Omental fat pad (tissue), 4 donors: ENCODE measurements at places on chromosomes 1 and 21.

DNA sequence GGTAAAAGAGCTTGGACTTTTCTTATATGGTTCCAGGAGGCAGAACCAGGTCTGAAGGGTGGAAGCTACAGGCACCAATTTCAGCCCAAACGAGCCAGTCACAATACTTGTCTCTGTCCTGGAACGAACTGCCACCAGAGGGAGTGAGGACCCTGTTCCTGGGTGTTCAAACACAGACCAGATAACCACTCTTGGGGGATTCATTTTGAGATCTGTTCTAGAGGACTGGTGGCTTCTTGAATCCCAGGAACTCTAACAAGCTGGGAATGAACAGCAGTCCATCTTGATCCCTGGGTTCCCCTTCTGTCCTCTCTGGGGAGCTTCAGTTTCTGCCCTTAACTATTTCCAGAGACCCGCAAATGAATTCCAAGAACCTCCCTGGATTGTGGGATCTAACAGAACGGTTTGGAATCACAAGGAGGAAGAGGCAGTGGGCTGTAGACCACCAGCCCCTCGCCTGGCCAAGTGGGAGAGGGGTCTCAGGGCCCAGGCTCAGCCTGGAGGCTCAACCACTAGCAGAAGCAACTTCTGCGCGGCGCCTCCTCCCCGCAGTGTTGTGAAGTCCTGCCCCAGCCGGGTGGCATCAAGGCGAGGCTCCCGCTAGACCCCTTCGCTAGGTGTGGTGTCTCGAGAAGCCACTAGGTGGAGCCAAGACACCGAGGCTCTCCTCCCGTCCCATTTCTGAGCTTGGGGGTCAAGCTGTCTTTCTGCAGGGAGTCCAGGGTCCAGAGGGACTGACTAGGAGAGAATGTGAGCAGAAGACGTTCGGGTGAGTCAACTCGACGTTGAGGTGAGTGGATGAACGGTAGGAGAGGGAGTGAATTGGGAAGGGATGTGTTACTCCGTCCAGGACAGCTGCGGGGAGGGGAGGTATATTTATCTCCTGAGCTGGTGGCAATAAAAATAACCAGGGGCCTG is 12.1 kb upstream of the NES start:
- peak; percentile 56 for DNase-seq

DNA sequence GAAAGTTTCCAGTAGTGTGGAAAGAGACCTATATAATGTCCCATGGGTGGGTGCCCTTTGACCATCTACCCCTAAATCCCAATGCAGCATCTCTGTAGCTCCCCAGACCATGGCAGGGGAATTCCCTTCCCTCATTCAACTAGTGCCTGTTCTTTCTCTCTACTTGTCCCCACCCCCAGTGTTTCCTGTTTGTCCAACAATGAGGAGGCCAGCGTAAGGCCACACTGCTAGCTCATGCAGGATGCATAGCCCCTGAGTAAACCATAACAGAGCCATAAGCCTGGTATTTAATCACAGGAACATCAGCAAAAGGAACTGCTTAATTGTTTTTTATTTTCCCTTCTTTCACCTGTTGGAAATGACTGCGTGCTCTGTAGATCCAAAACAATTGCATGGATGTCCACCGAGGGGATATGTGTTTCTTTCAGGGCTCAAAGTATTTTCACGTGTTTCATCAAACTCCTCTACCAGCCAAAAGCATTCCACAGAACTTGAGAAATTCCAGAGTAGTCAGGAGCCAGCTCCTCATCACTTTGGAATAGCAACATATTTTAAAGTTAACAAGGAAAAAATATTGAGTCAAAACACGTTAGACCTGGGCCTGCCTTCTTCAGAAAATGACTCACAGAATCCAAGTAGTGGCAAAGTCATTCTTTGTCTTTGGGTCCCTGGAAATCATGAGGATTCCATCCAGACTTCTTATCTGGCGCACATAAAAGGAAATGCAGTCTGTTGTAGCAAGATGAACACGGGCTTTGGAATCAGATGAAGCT is 162.5 kb upstream of the SGIP1 start:
- DNase-seq: no peak

GRCh38 chr1:236288620-236288976 is 6.8 kb upstream of the ERO1B start:
- DNase-seq: no peak

DNA sequence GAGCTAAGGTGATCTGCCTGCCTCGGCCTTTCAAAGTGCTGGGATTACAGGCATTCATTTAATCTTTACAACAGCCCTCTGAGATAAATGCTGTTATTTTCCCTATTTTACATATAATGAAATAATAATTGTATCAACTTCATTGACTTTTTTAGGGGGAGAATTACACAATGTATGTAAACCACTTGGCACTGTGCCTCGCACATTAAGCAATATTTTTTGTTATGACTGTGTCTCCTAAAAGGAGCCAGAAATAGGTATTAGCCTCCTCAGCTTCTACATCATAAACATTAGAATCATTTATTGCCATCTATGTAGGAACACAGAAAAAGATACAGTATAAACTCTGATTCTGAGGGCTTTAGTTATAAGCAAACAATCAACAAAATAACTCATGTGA is 1.1 kb upstream of the DNAJC28 start:
- DNase-seq: no peak

DNA sequence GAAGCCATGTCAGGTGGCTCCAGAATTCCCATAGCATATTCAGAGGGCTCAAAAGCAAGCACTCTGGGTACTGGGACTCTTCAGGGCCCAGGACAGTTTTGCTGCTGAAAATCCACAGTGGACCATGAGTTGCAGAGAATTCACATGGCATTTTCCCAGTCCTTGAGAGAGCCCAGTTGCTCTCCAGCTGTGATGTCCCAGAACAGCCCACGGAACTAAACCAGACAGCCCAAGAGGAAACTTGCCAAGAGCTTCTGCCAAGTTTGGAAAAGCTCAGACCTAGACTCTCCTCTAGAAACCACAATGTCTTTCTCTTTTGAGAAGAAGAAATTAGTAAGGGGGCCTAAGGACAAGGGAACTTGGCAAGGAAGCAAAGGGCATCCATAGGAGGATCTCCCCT is 69.4 kb downstream of the RGS2 start:
- DNase-seq: no peak

- no peak for DNase-seq
These were observed 124.3 kb upstream of the GADD45A start for GRCh38 chr1:67560580-67561255.

GRCh38 chr1:57464756-57465155 is 40.9 kb upstream of the DAB1 start:
- DNase-seq: no peak

GRCh38 chr1:59409986-59410385 is 113.1 kb downstream of the FGGY start:
- DNase-seq: no peak

GRCh38 chr1:105317976-105318375 is 1568.3 kb downstream of the AMY1C start:
- DNase-seq: no peak

- no peak for DNase-seq
These were observed 6.8 kb upstream of the PUM1 start for GRCh38 chr1:31072304-31072746.

DNA sequence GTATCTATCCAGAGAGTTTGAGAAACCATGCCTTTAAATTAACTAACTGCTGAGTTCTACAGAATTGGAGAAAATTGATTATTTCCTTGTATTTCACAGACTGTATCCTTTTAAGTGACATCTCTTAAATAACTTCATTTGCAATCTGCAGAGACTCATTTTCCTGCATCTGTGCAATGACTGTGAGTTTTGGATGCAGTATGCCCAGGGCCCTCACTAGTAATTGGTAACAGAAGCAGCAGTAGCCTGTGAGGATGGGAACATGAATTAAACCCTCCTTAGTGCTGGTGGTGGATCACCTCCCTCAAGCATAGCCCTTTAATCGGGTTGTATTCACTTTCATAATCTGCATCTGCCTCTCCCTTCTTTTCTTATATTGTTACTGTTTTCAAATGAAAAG is 21.7 kb upstream of the SH3D21 start:
- DNase-seq: no peak

GRCh38 chr1:21836010-21836409 is 23.9 kb downstream of the LDLRAD2 start:
- no peak for DNase-seq

DNA sequence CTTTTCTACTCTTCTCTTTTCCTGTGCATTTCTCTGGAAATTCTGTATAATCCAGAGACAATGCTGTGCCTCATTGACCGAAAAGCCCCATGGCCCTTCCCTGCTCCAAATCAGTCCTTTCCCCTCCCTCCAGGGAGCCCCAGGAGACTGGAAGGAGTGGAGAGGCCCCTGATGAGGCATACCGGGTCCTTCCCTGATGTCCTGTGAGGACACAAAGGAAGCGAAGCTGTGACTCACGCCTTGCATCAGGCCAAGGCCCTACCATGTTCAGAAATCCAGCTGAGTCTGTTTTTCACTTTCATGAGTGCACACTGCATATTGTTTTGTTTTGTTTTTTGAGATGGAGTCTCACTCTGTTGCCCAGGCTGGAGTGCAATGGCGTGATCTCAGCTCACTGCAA is 38.7 kb upstream of the BECN2 start:
- DNase-seq: no peak

DNA sequence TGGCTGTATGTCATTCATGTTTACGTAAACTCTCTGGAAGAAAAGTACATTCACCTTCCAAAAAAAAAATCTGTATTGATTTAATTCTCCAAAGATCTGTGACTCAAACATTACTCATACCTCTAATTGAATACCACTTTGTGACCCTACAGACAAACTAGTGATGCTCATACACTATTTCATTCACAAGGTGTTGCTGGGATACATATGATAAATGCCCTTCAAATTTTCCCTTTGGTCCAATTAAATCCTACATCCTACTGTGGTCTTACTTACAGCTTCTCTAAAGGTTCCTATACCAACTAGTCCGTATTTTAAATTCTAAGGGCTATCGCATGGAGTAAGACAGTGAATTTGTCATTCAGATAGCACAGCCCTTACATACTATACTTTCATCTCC is 26.8 kb upstream of the CADM3 start:
- DNase-seq: no peak

- no peak for DNase-seq
These were observed 38.0 kb downstream of the TSNAX start for GRCh38 chr1:231566496-231566895.

- no peak for DNase-seq
These were observed 69.2 kb upstream of the HSPA13 start for GRCh38 chr21:14452031-14452726.

- DNase-seq: no peak
These were observed 322.8 kb downstream of the TTLL7 start for GRCh38 chr1:83676106-83676505.

DNA sequence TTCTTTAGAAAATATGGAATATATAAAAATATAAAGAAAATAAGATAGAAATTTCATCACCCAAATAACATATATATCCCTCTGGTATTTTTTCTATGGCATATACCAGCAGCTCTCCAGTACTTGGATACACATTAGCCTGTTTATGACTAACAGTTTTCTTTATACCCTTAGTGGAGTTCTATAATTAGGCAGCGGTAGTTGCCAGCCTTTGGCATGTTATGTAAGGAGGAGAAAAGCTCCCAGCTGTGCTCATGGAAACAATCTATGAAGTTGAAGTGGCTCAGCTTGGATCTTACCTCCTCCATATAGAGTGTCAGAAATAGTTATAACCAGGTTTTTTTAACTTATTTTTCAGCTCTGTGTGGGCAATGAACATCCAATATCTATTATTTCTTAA is 1636.8 kb downstream of the AMY1C start:
- DNase-seq: no peak

GRCh38 chr21:38760017-38760761 is 45.5 kb upstream of the ETS2 start:
- no peak for DNase-seq

- no peak for DNase-seq
These were observed 28.7 kb upstream of the COL6A2 start for GRCh38 chr21:46069166-46069565.

DNA sequence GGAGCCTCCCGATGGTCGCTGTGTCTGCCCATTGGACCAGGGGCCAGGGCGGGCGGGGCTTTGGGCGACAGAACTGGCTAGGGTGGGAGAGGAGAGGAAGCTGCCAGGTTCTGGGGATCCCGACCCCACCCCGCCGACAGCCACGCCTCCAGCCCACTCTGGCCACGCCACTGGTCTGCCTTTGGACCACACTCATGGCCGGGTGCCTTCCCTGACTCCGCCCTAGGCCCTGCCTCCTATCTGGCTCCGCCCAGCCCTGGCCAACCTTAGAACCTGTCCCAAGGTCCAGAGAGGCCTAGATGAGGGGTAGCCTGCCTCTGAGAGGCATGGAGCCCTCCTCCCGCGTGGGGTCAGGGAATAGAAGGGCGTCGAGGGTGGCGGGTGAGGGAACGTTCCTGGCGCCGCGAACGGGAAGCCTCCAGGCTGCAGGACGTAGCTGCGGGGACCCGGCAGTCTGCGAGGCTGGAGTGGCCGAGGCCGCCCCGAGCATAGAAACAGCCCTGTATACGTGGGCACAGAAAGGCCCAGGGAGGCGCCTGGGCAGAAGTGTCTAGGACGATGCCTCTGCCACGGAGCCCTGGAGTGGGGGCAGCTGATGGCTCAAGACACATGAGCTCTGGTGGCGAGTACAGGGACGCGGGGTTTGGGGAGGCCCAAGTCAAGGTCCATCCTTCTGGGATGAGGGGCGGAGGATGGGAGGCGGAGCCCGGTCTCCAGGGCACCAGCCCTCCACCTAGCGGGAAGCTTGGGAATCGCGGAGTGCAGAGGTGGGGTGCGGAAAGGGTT is 11.5 kb upstream of the COL16A1 start:
- DNase-seq: peak; percentile 67

GRCh38 chr1:145845144-145845513 is 301 bp upstream of the NUDT17 start:
- no peak for DNase-seq

GRCh38 chr1:63575340-63575826 is 17.8 kb upstream of the PGM1 start:
- no peak for DNase-seq

- DNase-seq: no peak
These were observed 99.5 kb upstream of the DUSP10 start for GRCh38 chr1:221841251-221841982.

DNA sequence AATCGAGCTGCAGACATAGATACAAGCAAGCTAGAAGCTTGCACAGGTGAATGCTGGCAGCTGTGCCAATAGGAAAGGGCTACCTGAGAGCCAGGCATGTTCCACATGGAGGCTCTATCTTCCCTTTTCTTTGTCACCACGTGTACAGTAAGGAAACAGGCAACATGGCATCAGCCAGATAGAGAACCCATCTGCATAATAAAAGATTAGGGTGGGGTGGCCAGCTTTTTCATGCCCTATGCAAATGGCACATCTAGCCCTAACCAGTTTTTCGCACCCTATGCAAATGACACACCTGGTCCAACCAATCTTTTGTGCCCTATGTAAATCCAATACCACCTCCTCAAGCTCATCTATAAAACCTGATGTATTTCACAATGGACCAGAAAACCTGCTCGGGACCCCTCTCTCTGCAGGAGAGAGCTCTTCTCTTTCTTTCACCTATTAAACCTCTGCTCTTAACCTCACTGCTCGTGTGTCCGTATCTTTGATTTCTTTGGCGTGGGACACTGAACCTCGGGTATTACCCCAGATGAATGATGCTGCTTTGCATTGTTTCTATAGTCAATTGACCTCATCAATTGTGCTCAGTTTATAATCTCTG is 93.9 kb downstream of the SLC30A10 start:
- DNase-seq: no peak

- DNase-seq: no peak
These were observed 63.3 kb upstream of the RNF11 start for GRCh38 chr1:51172811-51173210.

- DNase-seq: no peak
These were observed 43.5 kb downstream of the PAFAH2 start for GRCh38 chr1:25954282-25954938.

- DNase-seq: no peak
These were observed 1.9 kb upstream of the ZFYVE9 start for GRCh38 chr1:52139817-52140540.

- no peak for DNase-seq
These were observed 22.6 kb upstream of the FCGR2A start for GRCh38 chr1:161482610-161483009.
